ENCODE measurements at places on chromosomes 7 and 10.

DNA sequence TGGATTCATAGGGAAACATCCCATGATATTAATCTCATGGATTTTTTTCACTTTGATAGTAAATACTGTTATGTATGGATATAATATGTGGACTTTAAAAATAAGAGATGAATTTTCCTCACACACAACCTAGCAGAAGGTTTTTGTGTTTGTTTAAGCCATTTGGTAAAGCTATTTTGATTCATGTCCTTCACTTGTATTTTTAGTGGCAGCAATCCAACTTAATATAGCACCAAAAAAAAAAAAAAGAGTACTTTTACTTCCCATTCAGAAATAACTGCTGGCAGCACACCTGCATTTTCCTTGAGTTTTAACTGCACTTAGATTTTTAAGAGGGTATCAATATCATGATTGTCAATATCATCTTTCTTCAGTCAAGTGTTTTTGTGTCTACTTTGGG lies 60.0 kb downstream of the MCMBP start:
- DNase-seq = no peak

DNA sequence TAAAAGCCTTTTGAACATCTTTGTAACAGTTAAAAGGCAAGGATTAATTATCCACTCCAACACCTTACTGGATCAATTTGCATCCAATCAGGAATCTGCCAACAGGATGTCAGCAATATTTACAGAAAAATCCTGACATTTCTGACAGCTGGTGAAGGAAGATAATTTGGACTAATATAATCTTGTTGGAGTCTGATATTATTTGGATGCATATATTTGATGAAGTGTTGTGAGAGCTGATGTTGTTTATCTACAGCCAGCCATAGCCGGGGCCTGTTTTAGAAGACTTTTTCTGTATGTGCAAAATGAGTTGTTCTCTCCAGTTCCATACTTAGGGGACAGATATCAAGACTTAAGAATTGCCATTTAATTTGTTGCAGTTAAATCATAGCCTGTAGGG lies 91.1 kb downstream of the GPR37 start:
- no peak for DNase-seq

DNA sequence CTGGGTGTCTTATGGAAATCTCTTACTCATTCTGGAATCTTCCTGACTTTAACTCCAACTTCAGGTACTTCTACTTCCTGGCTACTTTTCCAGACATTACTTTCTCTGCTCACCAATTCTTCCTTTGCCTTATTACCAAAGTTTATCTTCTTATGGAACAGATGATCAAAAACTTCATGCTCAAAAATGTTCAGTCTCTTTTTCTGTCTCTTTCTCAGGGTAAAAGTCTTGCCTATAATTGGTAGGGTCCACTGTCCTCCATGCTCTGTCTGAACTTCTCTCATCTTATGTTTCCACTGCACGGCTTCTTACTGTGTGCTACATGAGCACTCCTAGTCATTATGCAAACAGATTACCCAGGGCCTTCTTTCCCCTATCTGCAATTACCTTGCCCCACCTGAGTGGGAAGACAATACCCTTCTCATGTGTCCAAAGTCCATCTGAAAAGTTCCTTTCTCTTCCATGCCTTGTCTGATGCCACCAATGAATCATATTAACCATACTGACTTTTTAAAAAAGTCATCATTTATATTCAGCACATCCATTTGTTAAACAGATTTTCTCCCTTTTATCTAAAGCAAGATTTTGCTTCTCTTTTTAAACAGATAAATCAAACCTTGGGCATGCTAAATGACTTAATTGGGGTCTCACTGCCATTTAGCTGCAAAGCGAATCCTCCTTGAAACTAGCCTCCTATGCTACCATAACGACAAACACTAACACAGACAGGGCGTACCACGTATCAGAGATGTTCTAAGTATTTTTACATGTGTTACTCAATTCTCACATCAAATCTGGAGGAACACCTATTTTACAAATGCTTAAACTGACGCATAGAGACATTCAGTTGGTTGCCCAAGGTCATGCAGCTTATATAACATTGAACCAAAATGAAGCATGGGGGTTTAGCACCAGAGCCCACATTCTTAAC lies 48.8 kb downstream of the SEMA3C start:
- no peak for DNase-seq

- DNase-seq = no peak
Observed at GRCh38 chr10:116654816-116655215, 34.1 kb downstream of the PNLIPRP2 start.

DNA sequence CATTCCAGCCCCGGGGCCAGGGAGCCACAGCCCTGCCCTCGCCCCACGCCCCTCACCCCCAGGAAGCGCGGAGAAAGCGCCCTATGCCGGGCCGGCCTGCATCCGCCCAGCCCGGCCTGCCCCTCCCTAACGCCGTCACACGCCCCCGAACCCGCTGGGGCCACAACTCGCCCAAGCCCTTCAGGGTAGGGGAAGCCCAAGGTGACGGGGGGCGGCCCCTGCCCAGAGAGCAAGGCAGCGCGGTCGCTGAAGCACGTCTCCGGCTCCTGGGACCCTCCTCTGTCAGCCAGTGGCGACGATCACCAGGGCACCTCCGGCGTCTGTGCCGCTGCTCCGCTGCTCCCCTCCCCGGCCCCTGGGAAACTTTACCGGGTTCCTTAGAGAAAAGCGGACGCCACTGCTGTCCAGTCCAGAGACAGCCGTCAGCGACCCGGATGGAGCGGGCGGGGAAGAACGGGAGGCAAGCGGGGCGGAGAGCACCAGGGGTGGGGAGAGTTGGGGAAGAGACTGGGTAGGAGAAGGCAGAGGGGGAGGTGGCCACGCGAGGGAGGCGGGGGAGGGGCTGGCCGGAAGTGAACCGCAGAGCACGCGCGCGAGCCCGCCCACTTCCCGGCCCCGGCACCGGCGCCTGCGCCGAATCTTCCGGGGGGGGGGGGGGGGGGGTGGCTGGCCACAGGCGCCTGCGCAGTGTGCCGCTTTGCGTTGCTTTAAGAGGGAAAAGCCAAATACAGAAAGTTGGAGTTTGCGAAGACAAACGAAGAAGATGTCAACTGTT lies at the start of gene HERC4:
Gene HERC4, minus strand, starts transcription at position 509 of the 775 bp plus-strand sequence. CDS start 2,175 bp downstream, outside the sequence.
- DNase-seq = peak; percentile 81

DNA sequence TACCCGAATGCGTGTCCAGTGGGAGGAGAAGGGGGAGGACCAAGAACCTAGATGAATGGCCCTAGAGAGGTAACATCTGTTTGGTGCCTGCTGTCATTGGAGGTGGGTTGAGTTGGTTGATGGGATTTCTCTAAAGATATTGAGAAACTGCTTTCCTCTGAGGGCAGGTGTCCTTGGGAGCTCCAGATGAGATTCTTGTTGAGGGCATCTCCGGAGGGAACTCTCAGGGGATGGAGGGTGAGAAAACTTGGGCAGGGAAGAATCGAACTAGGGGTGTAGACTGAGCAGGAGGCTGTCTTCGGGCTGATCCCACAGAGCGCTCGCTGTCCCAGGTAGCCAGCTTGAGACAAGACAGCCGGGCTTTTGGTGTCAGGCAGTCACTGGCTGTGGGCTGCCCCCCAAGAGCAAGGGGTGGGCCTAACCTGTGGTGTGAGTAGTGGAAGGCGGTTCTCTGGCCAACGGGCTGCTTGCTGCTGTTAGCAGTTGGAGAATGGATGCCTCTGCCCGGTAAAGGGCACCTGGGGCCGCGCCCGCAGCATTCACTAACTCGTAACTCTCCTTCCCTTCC lies 3.7 kb downstream of the IRF5 start:
- no peak for DNase-seq

- DNase-seq = no peak
Observed at GRCh38 chr10:84966708-84967441, 638.5 kb downstream of the CCSER2 start.

- no peak for DNase-seq
Observed at GRCh38 chr10:90378524-90379076, 479.2 kb downstream of the HTR7 start.

DNA sequence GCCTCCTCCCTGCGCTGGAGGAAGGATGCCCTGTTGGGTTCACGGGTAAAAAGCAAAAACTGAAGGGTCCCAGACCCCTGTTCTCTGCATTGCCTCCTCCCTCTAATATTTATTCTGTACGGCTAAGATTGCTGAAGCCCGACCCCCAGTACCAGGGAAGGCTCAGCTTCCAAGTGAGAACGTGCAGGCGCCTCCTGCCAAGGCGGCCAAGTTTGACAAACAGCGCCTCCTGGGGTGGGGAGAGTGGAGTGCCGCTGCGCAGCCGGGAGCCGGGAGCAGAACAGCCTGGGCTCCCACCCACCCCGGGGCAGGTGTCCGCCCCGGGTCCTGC lies 4.7 kb upstream of the EBF3 start:
- no peak for DNase-seq

GRCh38 chr7:94015538-94015937 lies 11.4 kb upstream of the BET1 start:
- no peak for DNase-seq

DNA sequence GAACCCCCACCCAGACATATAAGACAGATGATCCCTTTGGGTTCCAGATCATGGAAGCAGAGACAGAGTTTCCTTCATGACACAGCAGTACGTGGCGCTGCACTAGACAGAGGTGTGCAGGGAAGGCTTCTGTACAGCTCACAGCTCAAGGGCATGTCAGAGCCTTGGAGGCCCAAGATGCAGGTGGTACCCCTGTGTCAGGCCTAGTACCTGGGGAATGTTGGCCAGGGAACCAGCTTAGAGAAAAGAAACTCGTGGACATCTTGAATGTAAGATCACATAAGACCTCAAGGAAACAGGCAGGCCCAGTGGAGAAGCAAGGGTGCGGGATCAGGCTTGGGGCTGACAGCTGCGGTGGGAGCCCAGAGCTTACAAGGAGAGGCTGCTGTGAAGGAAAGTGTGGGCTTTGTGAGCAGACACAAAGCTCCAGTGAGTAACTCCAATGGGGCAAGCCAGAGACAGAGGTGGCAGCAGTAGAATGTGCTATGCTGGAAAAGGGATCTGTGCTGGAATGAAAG lies 91.4 kb downstream of the WDFY4 start:
- no peak for DNase-seq

DNA sequence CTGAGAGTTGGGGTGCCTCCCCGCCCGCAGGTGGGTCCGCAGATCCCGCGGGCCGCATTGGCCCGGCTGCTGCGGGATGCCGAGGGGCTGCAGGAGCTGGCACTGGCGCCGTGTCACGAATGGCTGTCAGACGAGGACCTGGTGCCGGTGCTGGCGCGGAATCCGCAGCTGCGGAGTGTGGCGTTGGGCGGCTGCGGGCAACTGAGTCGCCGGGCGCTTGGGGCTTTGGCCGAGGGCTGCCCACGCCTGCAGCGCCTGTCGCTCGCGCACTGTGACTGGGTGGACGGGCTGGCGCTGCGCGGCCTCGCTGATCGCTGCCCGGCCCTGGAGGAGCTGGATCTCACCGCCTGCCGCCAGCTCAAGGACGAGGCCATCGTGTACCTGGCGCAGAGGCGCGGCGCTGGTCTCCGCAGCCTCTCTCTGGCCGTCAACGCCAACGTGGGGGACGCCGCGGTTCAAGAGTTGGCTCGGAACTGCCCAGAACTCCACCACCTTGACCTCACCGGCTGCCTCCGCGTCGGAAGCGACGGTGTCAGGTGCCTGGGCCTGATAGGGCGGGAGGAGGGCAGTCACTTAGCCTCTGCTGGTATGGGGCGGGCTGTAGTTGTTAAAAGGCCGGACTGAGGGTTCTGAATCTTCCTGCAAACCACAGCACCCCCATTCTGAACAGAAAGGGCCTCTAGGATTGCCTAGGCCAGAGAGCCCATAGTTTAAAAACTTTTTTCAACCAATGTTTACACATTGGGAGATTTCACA lies 1.3 kb downstream of the FBXL15 start:
- DNase-seq = no peak

- no peak for DNase-seq
Observed at GRCh38 chr7:30862995-30863705, 48.5 kb upstream of the AQP1 start.

- no peak for DNase-seq
Observed at GRCh38 chr10:10623958-10624566, 393.6 kb upstream of the CELF2 start.

- no peak for DNase-seq
Observed at GRCh38 chr7:94265456-94265855, 129.2 kb upstream of the COL1A2 start.

DNA sequence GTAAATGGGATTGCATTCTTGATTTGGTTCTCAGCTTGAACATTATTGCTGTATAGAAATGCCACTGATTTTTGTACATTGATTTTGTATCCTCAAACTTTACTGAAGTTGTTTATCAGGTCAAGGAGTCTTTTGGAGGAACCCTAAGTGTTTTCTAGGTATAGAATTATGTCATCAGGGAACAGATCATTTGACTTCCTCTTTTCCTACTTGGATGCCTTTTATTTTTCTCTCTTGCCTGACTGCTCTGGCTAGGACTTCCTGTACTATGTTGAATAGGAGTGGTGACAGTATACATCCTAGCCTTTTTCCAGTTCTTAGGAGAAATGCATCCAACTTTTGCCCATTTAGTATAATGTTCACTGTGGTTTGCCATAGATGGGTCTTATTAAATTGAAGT lies 48.8 kb downstream of the ANXA8 start:
- no peak for DNase-seq

DNA sequence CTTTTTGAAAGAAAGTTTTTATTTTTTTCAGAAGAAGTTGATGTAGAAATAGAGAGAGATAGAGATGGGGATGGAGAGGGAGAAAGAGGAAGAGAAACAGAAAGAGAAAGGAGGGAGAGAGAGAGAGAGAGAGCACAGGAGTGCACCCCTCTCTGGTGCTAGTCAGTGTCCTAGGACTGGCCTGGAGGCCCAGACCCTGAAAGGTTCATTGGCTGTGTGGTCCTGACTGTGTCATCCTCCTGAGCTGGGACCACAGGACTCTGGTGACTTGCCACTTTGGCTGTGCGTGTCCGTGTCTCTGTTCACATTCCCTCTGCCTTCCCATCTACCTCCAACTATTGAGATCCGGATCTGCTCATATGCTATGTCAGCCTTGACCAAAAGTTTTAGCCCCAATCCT lies 62.1 kb upstream of the SHH start:
- DNase-seq = no peak

GRCh38 chr7:2123360-2123759 lies 109.4 kb downstream of the MAD1L1 start:
- no peak for DNase-seq

- no peak for DNase-seq
Observed at GRCh38 chr10:78139341-78139740, 105.7 kb downstream of the RPS24 start.

DNA sequence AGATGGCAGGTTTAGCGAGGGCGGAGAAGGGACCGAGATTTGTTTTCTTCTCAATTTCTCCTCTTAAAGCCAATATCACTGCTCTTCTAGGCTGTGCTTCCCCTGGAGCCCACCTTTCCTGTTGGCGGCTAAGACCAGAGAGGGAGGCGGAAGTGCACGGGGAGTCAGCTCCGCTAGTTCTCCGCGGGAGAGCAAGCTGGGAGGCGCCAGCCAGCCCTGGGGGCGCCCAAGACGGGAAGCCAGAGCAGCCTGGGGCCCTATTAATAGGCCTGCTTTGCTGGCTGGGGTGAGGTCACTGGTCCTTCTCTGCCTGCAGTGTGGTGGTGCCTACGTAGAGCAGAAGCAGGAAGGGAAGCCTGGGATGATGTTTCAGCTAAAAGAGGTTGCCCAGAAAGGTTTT lies 61.6 kb downstream of the LSM5 start:
- no peak for DNase-seq
